ENCODE measurements at places on chromosomes 13 and 19.
A peak's percentile ranks its signal among the peaks of the same experiment; 100 is the strongest.

DNA sequence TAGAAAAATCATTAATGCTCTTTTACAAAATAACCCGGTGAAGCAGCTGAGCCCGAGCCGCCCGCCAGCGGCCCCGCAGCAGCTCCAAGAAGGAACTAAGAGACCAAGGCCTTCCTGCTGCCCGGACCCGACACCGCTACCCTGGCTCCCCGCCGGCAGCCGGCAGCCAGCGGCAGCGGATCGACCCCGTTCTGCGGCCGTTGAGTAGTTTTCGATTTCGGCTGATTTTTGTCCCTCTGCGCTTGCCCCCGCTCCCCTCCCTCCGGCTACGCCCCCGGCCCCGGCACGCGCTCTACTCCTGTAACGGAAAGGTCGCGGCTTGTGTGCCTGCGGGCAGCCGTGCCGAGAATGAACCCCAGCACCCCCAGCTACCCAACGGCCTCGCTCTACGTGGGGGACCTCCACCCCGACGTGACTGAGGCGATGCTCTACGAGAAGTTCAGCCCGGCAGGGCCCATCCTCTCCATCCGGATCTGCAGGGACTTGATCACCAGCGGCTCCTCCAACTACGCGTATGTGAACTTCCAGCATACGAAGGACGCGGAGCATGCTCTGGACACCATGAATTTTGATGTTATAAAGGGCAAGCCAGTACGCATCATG, at the start of gene PABPC3:
Gene PABPC3 (plus strand): TSS at position 286 of the 603 bp plus-strand sequence. CDS start 63 bp downstream, at position 349.
- no peak for DNase-seq

- no peak for DNase-seq
Observed at GRCh38 chr19:5218255-5218855, 122.3 kb downstream of the PTPRS start.

GRCh38 chr19:7997809-7998480, 7.5 kb downstream of the ELAVL1 start:
- no peak for DNase-seq

DNA sequence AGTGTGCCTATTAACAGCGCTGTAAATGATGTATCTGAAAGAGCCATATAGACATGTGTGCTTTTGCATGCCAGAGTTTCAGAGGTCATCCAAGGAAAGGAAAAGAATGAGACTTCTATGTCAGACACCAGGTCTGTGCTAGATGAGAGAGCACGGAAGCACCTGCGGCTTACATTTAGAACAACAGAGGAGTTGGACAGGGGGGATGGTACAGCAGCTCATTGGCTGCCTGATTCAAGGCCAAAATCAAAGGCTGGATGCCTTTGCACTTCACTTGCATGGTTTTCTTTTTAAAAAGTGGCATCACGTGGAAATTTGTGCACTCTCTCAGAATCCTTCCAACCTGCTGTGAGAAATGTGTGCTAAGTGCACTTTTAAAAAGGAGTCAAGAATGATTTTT, 32.8 kb upstream of the AMER2 start:
- DNase-seq: no peak

- DNase-seq: no peak
Observed at GRCh38 chr19:19205416-19206410, 2.5 kb upstream of the NR2C2AP start.

DNA sequence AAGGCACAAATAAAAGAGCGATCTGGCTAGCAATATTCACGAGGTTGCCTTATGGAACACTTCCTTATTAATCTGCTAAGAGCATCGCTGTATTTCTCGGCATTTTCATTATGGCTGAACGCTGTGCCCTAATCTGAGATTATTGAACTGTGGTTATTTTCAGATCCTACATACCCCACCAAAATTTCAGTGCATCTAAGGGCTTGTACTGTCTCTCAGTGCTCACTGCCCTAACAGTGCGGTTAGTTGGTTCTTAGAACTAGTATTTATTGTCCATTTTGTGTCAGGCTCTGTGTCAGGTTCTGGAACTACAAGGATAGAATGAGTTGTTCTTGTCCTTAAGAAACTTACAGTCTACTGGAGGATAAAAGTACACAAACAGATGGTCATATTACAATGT, 51.6 kb downstream of the FLT3 start:
- no peak for DNase-seq

GRCh38 chr19:49848938-49849337, 2.0 kb upstream of the PTOV1 start:
- no peak for DNase-seq

- no peak for DNase-seq
Observed at GRCh38 chr19:40442328-40443130, 1.6 kb downstream of the SERTAD3 start.

DNA sequence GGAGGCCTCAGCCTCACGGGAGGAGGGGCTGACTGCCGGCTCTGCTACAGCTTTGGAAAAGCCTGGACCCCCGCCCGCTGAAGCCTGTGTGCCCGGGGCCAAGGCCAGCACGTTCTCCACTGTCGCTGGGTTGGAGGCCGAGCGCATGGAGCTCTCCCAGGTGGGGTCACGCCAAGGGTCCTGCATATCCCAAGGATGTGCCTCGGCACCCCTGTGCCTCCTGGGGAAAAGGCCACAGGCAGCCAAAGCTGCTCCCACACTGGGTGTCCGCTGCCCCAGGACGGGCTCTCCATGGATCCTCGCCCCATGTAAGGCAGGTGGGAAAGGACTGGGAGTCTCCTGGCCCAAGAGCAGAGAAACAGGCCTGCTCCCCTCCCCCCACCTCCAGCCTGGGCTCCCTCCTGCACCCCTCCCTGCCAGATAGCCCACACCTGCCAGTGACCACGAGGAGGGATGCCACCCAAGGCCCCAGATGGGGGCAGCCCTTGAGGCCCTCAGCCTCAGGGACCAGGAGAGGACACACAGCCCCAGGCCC, 64.0 kb downstream of the MLLT1 start:
- DNase-seq: no peak

DNA sequence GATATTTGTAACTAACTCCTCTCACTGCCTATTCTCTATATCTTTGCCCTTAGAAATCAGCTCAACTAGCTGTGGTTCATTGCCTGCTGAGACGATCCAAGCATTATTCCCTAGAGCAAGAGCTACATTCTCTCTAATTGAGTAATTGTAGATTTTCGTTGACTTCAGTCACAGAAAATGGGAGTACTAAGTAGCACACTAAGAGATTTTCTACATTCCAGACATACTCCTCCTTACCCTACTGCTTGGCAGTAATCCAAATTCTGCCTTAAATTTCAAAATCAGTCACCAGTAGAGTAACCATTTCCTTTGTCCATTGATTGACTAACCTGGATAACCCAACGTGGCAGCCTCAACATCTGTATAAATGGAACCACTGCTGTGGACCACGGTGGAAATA, 1786.8 kb downstream of the SLITRK5 start:
- no peak for DNase-seq

DNA sequence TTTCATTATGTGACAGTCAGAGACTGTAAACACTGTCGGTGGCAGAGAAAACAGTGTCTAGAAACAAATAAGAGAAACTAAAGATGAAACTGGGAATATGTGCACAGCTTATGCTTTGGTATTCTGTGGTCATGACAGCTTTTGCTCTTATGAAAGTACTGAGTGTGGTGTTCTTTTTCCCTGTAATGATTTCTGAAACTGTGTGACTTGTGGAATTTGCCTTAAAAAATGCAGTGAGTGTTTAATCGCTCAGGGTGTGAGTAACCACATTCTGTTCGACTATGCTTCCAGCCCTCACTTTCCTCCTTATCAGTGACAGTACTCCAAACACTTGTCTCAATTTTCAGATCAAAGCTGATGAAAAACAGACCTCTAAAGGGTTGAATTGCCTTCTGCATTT, 66.9 kb upstream of the DIAPH3 start:
- DNase-seq: no peak

DNA sequence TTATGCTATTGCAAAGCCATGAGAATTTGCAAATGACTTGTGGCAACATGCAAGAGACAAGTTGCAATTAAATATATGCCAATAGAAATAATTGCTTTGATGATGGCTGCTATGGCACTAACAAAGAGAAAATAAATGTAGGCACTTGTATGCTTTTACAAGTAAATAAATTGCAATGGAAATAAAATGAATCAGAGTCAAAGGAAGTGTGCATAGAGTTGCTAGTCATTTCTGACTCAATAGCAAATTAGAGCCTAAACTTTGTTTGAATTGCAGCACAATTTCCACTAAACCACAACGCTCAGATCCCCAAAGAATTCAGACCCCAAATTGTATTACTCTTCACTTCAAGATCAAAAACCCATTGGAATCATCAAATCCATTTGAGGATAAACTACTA, 792.1 kb upstream of the ARGLU1 start:
- DNase-seq: no peak

DNA sequence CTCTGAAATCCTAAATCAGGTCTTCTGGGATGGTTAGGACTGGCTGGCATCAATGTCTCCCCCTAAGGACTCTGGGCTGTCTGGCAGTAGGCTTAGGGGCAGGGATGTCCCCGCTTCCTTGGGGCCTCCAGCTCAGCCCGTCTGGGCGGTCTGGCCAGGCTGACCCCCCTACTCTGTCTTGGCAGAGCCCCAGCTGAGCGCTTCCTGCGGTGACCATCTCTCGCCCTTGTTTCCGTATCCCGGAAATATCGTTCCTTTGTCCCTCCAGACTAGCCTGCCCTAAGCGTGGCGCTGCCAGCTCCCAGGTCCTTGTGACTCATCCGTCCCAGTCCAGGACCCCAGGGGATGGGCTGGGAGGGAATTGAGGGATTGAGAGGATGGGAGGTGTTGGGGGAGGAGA, 11.3 kb downstream of the GTPBP3 start:
- DNase-seq: no peak

DNA sequence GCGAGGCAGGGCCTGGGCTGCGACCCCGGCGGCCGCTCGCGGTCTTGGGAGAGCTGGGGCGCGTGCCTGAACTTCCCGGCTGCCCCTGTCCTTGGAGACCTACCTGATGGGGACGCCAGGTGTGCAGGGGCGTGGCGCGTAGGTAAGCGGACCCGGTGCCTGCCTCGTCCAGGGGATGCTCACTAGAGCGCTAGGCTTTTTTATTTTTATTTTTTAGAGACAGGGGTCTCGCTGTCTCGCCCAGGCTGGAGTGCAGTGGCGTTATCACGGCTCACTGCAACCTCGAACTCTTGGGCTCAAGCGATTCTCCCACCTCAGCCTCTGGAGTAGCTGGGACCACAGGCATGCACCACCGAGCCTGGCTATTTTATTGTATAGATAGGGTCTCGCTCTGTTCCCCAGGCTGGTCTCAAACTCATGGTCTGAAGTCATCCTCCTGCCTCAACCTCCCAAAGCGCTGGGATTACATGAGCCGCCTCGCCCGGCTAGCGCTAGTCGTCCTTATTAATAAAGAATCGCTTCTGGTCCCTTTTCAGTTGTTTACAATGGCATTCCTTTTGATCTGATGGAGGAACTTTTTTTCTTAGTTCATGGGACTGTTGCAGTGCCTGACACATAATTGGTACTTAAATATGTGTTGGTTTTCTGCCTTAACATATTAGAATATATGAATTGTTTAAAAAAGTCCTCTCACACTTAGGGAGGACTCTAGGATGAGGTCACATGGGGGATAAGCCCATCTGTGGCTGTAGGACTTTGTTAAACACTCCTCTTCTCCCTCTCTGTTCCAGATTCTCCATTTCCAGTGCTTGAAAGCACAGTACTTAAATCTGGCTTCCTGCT, 812 bp downstream of the DPY19L3 start:
- no peak for DNase-seq

- DNase-seq: no peak
Observed at GRCh38 chr19:16581971-16582343, 9.7 kb upstream of the SLC35E1 start.

- no peak for DNase-seq
Observed at GRCh38 chr13:74825152-74825937, 656.6 kb downstream of the TBC1D4 start.

DNA sequence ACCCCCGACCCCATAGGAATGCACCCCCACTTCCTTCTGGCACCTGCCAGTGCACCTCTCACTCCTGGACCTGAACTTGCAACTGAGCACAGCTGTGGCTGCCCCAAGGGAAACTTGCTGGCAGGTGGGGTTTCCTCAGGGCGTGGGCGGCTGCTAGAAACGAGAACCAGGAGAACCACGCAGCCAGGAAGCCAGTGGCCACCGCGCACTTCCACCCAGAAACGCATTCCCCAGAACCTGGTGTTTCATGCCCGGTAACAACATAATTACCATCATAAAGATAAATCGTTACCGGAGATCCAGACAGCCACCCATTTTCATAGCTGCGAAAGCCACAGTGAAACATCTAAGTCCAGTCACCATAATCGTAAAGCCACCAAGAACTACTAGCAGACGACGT, 75.2 kb upstream of the C13orf46 start:
- peak; percentile 62 for DNase-seq

DNA sequence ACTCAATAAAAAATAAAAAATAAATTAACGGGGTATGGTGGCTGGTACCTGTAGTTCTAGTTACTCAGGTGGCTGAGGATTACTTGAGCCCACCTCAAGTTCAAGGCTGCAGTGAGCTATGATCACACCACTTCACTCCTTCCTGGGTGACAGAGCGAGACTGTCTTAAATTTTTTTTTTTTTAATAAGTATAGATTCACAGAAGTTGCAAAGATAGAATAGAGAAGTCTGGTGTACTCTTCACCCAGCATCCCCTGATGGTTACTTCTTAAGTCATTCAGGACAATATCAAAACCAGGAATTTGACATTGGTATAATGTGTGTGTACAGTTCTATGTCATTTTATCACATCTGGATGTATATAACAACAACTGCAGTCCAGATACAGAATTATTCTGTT, 7.7 kb upstream of the CD22 start:
- DNase-seq: no peak

- no peak for DNase-seq
Observed at GRCh38 chr13:29021311-29021710, 201.2 kb downstream of the MTUS2 start.

- DNase-seq: no peak
Observed at GRCh38 chr19:55304279-55304978, 20.6 kb downstream of the BRSK1 start.

GRCh38 chr19:7326105-7326877, 22.4 kb upstream of the ARHGEF18 start:
- DNase-seq: no peak
